Bronchial smooth muscle cell (primary cell): ENCODE measurements at places on chromosomes 7 and 10. TPM values are rescaled to one million over a fixed set of nuclear protein-coding genes. Genes with fewer than 3 reads are reported as not detected.

Gene ABI1
- total RNA-seq: 20.3 and 25.7 TPM in 2 replicates

Gene TMEM229A
- not detected in 2 replicates for total RNA-seq

Gene CD36
- 1.0 and 3.5 TPM in 2 replicates for total RNA-seq

Gene SLC13A4
- 0.16 and 0.26 TPM in 2 replicates for total RNA-seq

Gene GNG11
- total RNA-seq: 11.2 and 34.5 TPM in 2 replicates

Gene HMX3
- 0.16 TPM in 1 of 2 replicates, not detected in the other for total RNA-seq

Gene PPP1R3A
- total RNA-seq: under 0.01 TPM in 1 of 2 replicates, not detected in the other

Gene ABCC2
- 0.47 and 0.60 TPM in 2 replicates for total RNA-seq

Gene FAM53B
- total RNA-seq: 10.7 and 11.9 TPM in 2 replicates

Gene CYP26C1
- total RNA-seq: under 0.01 TPM in 2 replicates

Gene KCNIP2
- total RNA-seq: 0.32 and 1.3 TPM in 2 replicates

Gene FKBP6
- not detected in 2 replicates for total RNA-seq
